Hepatic stellate cell (primary cell): ENCODE measurements at places on chromosomes 3 and 15.

DNA sequence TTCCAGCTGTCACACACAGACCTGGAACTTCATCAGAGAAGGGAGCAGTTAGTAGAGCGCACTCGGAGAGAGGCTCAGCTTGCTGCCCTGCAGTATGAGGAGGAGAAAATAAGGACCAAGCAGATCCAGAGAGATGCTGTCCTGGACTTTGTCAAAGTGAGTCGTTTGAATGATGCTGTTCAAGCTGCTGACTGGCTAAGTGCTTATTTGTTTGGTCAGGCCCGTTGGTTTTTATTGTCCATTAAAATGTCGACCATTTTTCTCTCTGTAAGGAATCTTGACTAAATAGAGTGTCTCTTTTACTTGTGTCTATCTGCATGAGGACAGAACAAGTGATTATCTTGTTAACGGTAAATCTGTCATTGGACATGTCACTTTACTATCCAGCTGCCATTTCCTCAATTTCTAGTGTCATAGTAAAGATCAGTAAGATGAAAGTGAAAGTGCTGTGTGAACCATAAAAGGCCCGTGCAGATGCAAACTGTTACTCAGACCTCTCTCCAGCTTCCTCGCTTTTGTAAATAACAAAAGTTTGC lies 56.9 kb downstream of the LRCH3 start:
- DNase-seq: peak; percentile 24

DNA sequence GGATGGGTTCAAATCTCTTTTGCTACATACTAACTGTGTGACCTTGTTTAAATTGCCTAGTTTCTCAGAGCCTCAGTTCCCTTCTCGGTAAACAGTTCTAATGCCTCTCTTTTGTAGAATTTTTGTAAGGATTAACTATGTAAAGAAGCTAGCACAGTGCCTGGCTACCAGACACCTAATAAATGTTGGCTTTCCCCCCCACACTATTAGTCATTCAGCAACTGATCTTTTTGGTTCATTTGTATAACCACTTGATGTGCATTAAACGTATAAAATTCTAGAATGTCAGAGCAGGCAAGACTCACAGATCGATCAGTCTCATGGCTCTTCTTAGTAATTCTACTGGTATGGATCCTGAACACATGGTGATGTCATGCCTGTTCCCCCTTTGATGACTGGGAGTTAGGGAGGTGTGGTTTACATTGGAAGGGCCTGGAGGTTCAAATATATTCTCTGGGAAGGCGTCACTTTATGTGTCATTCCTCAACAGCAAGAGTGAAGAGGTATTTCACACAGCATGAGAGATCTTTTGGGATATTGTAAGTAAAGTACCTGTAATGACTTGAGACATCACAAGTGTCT lies 6.5 kb downstream of the TAGLN3 start:
- no peak for DNase-seq

DNA sequence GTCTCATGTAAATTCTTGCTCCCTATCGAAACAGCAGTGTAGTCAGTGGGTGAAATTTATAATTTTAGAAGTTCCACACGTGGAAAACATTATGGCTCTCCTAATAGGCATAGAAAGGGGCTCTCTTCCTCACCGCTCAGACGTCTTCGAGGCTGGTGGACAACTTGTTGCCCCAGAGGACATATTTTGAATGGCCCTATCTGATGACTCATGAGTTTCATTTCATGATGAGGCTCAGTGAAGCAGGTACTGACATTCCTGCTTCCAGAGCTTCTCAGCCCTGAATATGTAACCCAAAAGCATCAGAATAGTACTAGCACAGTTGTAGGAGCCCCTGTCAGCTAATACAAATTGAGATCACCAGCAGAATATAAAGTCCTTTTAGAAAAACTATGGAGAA lies 117.9 kb downstream of the HERC1 start:
- DNase-seq: no peak

DNA sequence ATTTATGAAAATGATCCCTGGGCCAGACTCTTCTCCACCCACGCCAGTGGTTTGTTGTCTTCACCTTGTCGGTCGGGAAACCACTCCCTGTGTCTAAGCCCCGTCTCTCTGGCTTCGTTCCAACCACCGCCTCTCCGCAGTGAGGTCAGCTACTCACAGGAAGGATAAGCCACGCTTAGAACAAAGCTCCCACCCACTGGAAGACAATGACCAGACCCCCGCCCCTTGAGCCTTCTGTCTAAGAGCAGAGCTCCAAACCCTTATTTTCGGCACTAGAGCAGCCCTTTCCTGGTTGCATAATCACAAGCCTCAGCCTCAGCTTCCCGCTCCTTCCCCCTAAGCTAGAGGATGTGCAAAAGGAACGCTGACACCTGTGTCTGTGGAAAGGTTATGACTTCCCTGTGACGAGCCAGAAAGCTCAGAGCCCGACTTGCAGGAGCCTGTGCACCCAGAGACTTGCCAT lies 114.9 kb upstream of the MEF2A start:
- DNase-seq: no peak

- no peak for DNase-seq
Observed at GRCh38 chr3:101879102-101879501, 29.8 kb downstream of the NFKBIZ start.

DNA sequence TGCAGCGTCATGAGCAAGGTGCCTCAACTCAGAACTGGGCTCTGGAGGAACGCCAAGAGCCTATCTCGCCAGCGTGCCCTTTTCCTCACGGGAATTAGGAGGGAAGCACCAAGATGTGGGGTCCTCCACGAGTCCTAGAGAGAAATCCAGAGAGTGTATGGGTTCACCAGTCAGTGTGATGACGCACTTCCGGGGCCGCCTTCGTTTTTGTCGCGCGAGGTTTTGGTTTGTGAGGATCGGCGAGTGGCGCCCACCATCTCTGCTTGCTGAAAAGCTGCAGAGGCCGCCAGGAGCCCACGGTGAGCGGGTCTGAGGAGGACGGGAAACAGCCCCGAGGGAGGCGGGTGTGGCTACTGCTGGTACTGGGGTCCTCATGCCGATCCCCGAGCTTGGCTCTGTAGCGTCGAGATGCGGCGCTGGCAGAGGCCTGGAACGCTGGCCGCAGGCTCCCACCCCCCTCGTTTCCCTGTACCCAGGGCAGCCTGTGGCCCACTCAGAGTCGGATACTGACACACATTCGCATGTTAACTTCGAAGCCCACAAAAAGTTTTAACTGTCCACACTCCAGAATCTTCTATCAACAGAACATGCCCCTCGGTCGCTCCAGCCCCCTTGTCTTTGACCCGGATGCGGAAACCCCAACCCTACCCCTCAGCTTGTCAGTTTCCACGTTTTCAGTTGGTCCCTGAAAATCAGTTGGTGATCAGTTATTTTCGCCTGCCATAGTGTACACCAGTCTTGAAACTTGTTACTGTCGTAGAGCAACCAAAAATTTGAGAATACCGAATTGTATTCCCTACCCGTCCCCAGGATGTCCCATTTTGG lies 30.4 kb downstream of the ZNF662 start:
- DNase-seq: no peak

DNA sequence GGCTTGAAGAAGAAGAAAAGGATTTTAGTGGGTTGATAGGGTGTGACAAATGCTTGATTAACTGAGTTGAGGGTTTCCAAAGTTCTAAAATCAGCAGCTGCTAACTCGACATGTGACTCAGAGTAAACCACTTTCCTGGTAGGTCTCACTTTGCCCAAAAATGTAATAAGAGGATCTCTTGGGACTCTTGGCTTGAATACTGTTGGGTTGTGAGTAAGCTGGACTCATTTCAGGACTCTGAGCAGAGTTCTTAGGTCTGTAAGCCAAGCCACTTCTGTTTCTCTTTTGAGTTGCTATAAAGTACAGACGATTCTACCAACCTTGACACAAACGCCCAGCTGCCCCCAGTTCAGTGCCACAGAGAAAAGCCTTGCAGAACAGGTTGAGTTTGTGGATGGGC lies 241.1 kb downstream of the ZNF621 start:
- DNase-seq: no peak

DNA sequence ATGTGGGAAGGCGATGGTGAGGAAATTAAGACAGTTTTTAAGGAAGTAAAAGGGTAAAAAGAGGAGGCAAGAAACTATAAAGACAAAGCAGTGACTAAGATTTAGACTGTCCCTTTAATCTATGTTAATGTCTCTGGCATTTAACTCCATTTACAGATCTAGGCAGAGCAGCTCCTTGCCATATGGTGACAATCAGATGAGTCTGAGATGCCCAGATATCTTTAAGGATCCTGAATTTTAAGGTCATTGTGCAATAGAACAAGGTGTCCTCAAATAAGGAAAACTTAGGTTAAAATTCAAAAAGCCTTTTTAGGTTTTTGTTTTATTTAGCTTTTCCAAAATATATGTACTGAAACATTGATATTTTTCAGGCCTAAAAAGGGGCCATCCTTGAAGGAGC lies 24.1 kb downstream of the RASGRP1 start:
- no peak for DNase-seq

- no peak for DNase-seq
Observed at GRCh38 chr3:53074761-53075742, 29.2 kb upstream of the SFMBT1 start.

DNA sequence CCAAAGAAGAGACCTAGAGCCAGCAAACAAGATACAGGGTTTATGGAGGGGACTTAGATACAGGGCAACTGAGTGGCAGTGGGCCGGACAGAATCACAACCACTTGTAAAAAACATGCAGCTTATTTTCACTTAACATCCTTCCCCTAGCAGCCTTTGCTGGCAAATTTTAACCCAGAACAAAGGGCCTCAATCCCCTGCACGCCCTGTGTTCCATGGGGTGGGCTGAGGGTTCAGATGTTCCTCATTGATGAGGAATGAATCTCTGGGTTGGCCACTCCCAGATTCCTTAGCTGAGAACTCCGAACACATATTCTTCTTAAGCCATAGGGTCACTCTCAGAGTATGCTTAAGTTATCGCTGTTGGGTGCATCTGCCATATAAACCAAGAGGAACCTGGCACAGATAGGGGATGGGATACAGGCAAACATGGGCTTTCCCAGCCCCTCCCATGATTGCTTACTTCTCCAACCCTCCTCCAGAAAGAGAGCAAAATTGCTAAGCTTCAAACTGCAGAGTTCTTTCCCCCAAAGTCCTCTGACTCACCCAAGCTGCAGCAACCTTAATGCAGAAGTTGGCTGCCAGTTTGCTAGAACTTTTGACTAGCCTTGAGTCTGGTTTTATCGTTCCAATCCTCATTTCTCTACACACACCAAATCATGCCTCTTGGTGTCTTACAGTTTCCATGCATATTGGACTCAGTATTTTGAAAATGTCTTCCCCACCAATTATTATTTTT lies 146.9 kb downstream of the CD47 start:
- DNase-seq: no peak

DNA sequence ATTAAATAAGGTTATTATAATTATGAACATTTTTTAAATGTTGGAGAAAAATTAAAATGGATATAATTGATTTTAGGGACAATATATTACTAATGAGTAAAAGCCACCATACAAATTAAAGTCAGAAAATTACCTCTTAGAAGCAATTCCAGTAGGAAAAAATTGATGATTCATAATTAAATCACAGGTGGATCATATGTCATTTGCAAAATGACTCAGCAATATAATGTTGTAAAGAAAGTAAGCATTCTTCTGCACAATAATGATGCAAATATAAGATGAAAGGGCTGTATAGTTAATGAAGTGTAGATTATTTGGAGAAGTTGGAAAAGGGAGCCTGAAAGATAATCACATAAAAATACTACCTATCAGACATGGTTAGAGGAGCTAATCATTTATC lies 25.8 kb downstream of the ZPLD1 start:
- DNase-seq: no peak

DNA sequence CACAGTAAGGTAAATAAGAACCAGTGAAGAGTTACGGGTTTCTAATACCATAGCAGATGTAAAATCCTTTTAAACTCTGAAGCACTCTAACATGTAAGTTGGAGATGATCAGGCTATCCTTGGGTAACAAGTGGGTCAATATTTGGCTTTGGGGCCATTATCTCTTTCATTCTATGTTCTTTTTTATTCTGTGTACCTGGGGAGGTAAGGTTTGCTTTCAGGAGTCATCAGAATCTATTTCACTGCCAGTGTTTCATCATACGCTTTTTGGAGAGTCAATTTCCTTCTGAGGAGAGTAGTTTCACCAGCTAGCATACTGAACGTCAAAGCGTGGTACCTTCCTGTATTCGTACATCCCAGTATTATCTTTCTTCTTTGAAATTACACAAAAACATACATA lies 166.5 kb downstream of the GMNC start:
- DNase-seq: no peak

GRCh38 chr3:152319256-152319655 lies 50.5 kb downstream of the MBNL1 start:
- DNase-seq: no peak

DNA sequence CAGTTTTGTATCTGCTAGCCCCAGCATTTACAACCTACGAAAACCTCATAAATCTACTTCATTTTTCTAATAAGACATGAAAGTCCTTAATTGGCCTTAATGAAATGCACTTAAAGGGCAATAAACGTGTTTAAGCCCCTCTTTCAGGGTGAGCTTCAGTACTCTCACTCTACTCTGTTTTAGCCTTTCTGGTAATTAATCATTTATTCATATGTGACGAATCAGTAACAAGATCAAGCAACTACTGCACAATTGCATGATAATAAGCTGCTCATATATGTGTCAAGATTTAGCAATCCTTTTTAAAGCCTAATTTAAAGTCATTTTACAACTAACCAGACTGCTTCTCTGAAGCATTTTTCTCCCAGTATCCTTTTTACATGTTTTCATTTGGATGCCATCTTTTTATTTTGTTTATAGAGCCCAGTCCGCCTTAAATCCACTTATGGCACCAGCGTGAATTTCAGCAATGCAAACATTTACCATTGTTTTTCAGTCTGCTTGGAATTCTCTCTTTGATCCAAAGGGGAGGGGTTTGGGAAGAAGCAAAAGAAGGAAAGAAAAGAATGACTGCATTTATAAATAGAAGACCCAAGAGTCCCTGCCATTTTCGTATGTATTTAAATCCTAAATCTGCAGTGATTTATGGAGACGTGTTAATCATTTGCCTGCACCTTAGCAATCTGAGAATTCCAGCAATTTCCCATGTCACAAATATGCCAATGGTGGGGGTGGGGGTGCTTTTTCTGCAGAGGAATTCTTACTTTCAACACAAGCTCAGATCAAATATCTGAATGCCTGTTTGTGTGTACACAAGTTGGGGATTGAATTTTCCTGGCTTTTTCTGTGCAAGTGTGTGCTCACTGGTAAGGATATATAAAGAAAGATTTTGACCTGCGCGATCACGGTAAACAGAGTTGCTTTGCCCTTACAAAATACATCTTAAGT lies 230.8 kb upstream of the TBC1D5 start:
- DNase-seq: no peak

GRCh38 chr3:87855616-87856015 lies 203.2 kb downstream of the CGGBP1 start:
- DNase-seq: peak; percentile 17

DNA sequence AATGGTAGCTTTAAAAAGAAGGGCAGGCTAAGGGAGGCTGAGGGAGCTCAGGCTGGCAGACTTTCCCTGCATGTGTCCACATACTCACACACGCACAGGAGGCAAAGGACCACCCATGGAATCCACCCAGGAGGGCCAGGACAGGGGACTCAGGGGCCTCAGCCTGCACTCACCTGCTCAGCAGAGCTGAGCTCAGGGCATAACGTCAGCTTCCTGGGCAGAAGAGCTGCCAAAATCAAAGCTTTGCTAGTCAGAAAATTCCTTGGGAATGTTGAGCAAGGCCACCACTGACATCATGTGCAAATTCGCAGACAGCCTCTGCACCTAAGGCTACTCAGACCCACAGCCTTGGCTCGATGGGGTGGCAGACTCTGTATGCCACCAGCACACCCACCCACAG lies 16.4 kb upstream of the ALAS1 start:
- DNase-seq: no peak

- DNase-seq: no peak
Observed at GRCh38 chr15:50744601-50745000, 20.9 kb downstream of the SPPL2A start.

GRCh38 chr15:93664213-93664956 lies 567.0 kb upstream of the MCTP2 start:
- DNase-seq: no peak
